ENCODE measurements at places on chromosomes 6 and 20. TPM values are rescaled to one million over a fixed set of nuclear protein-coding genes. Genes with fewer than 3 reads are reported as not detected.

Gene FKBP1C
- total RNA-seq: 0.32 TPM

Gene PI16
- not detected for total RNA-seq

Gene NHLRC1
- total RNA-seq: not detected

Gene SLC23A2
- total RNA-seq: 20.8 TPM

Gene BEND3
- total RNA-seq: 3.7 TPM

Gene DNAH8
- not detected for total RNA-seq

Gene BFSP1
- total RNA-seq: 4.2 TPM

DNA sequence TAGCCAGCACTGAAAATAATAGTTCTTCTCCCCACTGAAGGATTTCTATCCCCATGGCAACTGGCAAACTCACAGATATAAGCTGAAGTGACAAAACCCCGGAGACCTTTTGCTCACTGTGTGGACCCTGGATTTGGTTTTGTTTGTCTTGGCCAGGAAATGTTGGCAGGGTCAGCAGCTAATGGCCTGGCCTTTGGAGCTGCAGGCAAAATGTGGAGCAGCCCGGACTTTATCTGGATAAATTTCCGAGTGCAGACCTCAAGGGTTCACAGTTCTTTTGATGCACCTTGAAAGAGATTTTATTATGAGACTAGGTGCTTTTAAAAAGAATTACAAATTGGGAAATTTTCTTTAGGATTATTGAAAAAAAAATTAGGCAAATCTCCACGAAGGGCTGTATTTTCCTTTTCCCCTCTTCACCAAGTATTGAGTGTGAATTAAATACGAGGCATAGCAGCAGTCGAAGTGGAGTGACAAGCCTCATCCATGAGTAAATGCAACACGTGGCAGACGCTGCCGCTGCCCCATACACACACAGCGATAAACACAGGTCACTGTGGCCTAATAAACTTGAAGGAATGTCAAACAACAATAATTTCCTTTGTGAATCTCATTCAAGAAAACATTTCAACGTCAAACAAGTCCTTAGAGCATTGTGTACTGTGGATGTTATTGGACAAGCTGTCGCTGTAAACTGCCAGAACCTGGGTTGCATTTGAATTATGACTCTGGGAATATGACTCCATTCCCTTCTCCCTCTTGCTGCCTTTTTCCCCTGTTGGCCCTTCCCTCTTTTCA lies 35.1 kb upstream of the CCN6 start:
- no peaks in the 10 kb centered on the region for H3K27me3 ChIP-seq
- DNase-seq: no peak
- no peaks in the 10 kb centered on the region for H3K36me3 ChIP-seq
- H3K4me1 ChIP-seq: peaks cover 9% of the 10 kb centered on the region

DNA sequence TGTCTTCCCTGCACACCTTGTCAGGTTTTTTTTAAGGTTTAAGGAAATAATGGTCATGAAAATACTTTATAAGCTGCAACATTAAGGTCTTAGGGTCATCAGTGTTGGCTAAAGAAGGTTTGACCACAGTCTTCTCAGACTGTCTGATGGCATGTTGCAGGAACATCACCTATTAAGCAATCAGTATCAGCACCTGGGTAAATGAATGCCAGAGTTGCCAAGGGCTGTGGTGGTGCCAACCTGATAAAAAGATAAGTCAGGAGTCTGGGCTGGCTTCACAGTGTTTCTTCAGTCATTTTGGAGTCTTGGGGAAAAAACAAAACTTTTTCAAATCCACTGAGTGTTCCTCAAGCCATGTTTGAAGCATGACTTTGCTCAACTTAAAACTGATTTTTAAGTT lies 61.5 kb upstream of the VSTM2L start:
- no peaks in the 10 kb centered on the region for H3K27me3 ChIP-seq
- H3K4me3 ChIP-seq: no peak overlapping the region
- peaks cover 2% of the 10 kb centered on the region for H3K36me3 ChIP-seq
- DNase-seq: no peak
- H3K27ac ChIP-seq: no peak overlapping the region

DNA sequence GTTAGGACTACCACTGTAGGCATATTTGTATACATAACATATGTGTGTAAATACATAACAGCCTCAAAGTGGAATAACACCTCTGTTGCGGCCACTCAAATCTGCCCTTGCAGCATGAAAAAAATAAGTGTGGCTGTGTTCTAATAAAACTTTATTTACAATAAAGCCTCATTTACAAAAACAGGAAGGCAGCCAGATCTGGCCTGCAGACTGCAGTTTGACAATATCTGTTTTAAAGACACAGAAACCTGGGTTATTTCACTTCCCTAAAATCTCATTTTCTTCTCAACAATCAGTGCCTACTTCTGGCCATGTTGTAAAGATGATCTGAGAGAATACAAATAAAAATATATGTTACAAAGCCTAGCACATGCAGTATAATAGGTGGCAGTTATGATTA lies 53.9 kb upstream of the SCML4 start:
- H3K27ac ChIP-seq: no peak overlapping the region
- H3K27me3 ChIP-seq: no peaks in the 10 kb centered on the region
- DNase-seq: no peak
- H3K36me3 ChIP-seq: peaks cover 41% of the 10 kb centered on the region

DNA sequence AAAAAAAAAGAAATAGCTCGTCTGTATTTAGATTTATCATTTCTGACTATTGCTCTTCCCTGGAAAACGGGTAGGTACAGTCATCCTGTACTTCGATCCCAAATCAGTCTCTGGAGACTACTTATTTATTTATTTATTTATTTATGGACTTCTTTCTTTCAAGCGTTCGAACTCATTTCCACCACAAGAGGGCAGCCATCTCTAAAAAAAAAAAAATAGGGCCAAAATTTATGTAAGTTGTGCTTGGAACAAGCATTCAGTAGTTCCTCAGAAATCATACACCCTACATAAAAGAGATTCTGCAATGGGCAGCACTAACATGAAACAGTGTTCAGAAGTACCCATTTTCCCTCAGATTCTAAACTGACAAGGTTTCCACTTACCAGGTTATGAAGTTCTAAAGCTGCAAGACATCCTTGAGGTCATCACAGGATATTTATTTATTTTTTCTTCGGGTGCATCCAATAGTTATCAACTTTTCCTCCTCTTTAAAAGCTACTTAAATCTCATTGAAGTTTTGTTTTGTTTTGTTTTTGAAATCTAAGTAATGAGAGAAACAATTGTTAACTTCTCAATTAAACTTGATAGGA lies 1.9 kb upstream of the BMP2 start:
- no peak overlapping the region for H3K4me3 ChIP-seq
- H3K27me3 ChIP-seq: no peaks in the 10 kb centered on the region
- no peak overlapping the region for H3K27ac ChIP-seq
- peak; percentile 31 for DNase-seq
- no peaks in the 10 kb centered on the region for H3K36me3 ChIP-seq

DNA sequence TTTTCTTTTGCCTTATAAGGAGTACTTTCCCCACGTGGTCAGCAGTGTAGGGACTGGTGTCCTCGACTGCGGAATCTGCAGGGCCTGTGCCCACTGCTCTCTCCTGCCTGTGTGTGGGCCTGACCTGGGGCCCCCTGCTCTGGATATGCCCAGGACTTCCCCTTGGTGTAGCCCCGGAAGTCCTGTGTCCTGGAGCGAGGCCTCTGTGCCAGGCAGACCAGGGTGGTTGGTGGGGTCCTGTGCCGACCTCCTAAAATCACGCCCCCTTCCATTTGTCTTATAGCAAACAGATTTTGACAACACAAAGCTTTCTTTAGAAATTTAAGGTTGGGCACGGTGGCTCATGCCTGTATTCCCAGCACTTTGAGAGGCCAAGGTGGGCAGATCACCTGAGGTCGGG lies 64.2 kb downstream of the DLL1 start:
- no peaks in the 10 kb centered on the region for H3K36me3 ChIP-seq
- no peaks in the 10 kb centered on the region for H3K27me3 ChIP-seq
- no peak overlapping the region for H3K27ac ChIP-seq
- no peak overlapping the region for H3K4me3 ChIP-seq

GRCh38 chr20:59007665-59008511 lies 834 bp upstream of the CTSZ start:
- H3K36me3 ChIP-seq: no peaks in the 10 kb centered on the region
- no peak for DNase-seq
- H3K27ac ChIP-seq: no peak overlapping the region
- H3K27me3 ChIP-seq: no peaks in the 10 kb centered on the region

GRCh38 chr20:51955756-51956155 lies 153.4 kb upstream of the SALL4 start:
- peak overlapping the region; percentile 19 for H3K27ac ChIP-seq
- H3K4me3 ChIP-seq: no peak overlapping the region
- no peaks in the 10 kb centered on the region for H3K36me3 ChIP-seq
- no peaks in the 10 kb centered on the region for H3K27me3 ChIP-seq

DNA sequence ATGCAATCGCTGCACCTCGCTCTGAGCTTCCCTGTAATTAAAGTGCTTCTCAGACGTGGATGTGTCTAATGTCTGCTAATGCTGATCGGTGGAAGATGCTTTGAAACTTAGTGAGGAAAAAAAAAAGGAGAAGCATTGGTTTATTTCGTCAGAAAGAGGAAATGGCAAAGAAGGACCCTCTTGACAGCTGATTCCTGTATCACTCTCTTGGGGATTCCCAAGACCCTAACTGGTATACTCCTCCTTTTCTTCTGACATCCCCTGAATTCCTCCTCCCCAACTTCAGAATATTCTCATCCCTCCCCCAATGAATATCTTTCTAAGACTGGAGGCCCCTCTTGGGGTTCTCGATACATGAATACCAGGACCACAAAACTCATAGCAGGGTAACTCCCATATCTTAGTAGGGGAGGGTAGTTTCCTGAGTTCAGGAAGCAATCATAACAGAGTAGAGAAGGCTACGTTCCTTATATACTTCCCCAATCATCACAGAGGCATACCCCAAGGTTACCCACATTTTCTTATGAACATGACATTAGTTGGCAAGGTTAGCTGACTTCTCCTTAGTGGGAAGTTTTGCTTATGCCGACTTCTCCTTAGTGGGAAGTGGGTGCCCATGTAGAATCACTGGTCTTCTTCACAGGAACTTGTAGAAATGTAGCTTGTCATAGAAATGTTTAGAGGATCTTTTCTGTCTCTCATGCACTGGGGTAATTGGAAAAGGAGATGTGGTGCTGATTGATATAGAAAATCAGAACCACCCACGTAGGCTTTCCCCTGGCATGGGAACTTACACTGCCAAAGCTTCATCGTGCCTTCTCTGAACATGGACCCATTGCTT lies 63.8 kb upstream of the ATXN1 start:
- no peaks in the 10 kb centered on the region for H3K27me3 ChIP-seq
- no peaks in the 10 kb centered on the region for H3K4me1 ChIP-seq
- H3K4me3 ChIP-seq: no peak overlapping the region
- no peak overlapping the region for H3K27ac ChIP-seq

DNA sequence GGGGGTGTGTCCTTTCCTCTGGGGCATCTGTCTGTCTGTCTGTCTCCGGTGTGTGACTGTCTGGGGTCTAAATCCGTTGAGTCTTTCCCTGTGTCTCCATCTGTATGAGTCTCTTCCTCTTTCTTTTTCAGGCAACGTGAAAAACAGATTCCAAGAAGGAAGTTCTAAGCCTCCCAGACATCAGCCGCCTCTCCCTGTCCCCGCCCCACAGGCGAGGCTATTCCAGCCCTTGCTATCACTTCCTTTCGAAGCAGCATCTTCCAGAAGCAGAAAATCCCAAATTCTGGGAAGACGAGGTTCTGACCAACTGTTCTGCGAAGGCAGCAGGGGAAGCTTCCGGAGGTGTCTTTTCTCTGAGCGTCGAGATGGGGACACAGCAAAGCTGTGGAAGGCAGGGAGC lies 34.0 kb downstream of the PMEPA1 start:
- H3K4me3 ChIP-seq: no peak overlapping the region
- H3K27me3 ChIP-seq: no peaks in the 10 kb centered on the region
- H3K36me3 ChIP-seq: peaks cover 3% of the 10 kb centered on the region
- peaks cover 33% of the 10 kb centered on the region for H3K4me1 ChIP-seq
- no peak for DNase-seq
- no peak overlapping the region for H3K27ac ChIP-seq

DNA sequence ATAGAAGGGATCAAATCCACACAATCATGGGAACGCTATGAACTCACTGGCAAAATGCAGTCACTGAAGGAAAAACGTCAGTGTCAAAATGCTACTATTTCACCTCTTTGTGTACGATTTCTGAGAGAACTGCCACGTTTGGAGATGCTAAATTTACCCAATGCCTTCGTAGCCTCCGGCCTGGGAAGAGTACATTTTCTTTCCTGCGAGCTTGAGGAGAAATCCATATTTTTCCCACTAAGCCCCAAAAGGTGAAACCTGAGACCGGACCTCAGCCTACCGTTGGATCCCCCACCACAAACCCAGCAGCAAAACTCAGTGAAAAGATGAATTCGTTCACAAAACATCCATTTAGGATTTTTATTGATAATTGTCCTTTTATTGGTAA lies 131.7 kb downstream of the GPX5 start:
- H3K4me1 ChIP-seq: peaks cover 3% of the 10 kb centered on the region
- H3K4me3 ChIP-seq: peak overlapping the region; percentile 76
- no peak for DNase-seq
- H3K27me3 ChIP-seq: peaks cover 22% of the 10 kb centered on the region

DNA sequence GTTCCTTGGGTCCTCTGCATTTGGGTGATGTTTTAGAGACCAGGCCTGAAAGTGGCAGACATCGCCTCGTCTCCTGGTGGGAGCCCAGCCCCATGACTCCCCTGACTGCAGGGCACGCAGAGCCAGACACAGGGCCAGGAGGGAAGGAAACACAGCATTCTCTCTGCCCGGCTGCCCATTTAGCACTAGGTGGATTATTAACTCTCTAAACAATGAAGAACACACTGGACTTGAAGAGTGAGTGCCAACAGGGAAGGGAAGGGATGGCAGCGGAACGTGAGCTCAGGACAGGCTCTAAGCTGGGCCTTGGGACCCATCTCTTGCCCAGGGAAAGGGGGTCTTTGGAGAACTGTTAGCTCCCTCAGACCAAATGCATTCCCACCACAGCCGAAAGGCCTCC lies 80.4 kb downstream of the TBXT start:
- H3K27ac ChIP-seq: no peak overlapping the region
- no peaks in the 10 kb centered on the region for H3K36me3 ChIP-seq
- no peaks in the 10 kb centered on the region for H3K27me3 ChIP-seq

- H3K27ac ChIP-seq: no peak overlapping the region
- H3K27me3 ChIP-seq: no peaks in the 10 kb centered on the region
- H3K36me3 ChIP-seq: no peaks in the 10 kb centered on the region
These were observed 304.7 kb downstream of the SOX4 start for GRCh38 chr6:21898107-21898796.
